Endothelial cell of umbilical vein (primary cell): ENCODE measurements at places on chromosomes 16 and 17.

- DNase-seq: peak; percentile 27
Observed at GRCh38 chr16:11781773-11782172, 15.3 kb downstream of the ZC3H7A start.

DNA sequence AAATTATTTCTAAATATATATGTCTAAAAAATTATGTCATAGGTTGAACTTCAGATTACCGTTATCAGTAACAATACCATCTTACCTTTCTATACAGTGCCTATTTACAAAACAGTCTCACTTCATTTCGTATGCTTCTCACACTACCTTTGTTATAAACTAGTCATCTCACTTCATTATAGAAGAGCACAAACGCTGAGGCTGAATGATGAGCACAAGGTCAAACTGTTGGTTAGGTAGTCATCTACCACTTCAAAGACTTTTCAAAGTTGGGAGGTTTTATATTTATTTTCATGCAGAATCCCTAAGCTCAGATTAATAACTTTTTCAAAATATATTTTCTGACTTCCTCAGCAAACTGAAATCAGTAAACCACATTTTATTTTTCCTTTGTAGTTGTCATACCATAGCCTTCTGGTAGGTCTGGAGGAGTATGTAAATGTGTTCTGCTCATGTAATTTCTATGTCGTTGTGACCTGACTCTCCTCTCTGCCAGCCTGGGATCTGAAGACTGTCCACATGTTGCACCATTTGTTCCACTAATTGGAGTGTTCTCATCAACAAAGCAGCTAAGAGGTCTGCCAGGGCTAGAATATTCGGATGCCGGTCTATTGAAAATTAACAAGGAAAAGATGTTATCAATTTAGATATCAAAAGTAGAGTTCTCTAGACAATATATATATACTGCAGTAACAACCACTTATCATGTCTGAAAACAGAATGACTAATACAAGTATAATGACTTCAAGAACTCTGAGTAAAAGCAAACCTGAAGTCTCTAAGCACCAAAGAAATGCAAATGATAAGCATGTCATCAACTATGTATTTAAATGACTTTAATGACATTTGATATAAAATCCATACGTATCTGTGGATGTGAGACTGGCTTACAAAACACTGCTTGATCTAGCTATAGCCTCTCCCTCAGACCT, 73.9 kb downstream of the CEP95 start:
- no peak for DNase-seq

GRCh38 chr16:89200124-89200849, at the start of gene SLC22A31:
TSS of gene SLC22A31 (minus strand) at chr16:89200537. CDS start at chr16:89200501, 36 bp downstream.
- no peak for DNase-seq

- DNase-seq: no peak
Observed at GRCh38 chr16:48172682-48173081, 16.9 kb upstream of the ABCC12 start.

GRCh38 chr16:23330583-23331249, 28.6 kb downstream of the SCNN1B start:
- DNase-seq: no peak

GRCh38 chr17:1203111-1203966, 23.6 kb upstream of the ABR start:
- DNase-seq: peak; percentile 56

DNA sequence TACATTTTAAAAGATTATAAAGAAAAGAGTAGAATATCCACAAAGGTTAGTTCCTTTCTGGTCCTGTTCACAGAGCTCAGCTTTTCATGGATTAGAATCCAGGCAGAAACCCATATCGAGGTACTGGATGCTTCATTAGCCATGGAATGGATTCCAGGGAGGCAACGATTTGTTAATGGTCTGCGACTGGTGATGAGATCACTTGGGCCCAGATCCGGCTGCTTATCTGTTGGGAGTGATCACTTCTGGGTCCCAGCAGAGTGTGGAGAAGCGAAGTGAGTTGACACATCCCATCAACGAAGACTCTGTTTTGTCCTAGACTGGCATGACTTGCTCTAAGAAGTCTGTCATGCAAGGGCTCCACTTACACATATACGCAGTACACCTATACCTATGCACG, 165.8 kb downstream of the MAF start:
- no peak for DNase-seq

DNA sequence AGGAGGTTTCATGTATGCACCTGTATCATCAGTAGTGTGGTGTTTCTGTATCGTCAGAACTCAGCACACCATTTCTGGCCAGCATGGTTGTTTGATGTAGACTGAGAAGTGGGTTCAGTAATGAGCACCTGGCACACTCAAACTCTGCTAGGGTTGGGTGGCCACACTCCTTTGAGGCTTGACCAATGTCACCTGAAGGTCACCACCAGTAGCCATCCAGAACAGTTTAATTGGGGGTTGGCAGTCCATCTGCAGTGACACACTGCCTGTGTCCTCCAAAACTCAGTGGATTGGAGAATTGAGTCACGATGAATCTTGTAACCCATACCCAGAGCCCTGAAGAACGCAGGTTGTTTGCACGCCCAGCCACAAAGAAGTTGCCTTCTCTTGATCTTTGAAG, 86.8 kb upstream of the HSBP1 start:
- no peak for DNase-seq

DNA sequence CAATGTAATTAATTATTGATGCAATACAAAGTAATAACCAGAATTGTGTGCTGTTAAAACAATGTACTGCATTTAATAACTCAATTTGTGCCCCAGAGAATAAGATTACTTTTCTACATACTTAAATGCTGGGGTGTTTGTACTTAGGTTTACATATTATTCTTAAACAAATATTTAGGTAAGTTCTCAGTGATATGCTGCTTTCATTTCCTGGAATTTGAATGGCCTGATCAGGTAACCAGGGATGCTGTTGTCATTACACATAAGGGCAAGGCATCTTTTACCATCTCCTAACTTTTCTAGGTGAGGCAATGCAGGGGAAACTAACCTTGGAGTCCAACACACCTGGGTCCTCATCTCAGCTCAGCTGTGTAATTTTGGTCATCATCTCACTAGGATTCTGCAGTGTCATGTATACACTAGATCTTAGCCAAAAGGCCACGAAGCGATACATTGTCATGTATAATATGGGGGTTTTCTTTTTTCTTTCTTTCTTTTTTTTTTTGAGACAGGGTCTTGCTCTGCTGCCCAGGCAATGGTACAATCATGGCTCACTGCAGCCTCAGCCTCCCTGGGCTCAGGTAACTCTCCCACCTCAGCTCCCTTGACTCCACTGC, 45.2 kb downstream of the MYO1D start:
- no peak for DNase-seq

DNA sequence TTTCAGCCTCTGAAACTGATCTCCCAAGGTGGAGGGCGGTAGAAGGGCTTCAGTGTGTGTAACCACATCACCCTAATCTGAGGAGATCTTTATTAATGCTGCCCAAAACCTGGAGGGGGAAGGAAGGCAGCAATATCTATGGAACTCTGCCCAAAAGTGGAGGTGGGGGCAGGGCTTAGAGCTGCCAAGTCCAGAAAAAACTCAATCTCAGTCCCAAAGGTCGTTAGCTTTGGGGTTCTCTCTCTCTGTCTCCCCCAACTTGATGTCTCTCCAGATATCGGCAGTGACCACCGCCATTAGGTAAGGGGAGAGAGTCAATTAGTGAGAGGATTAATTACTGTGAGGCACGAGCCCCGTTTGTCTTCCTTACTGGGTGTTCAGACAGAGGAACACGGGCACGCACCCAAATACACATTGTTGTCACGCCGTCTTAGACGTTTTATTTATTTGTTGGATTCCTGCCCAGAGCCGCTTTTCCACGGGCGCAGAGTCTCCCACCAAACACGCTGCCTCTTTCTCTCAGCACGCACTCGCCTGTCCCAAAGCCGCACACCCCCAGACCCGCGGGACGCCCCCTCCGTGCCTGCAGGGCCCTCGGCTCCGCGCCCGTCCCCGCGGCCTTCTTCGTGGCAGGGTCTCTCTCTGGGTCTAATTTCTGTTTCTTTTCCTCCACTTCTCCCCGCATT, 5.4 kb upstream of the LHX1 start:
- no peak for DNase-seq

- no peak for DNase-seq
Observed at GRCh38 chr17:61402073-61402541, 2.5 kb downstream of the TBX2 start.

GRCh38 chr16:19011169-19011731, 27.5 kb downstream of the TMC7 start:
- no peak for DNase-seq

GRCh38 chr17:32289471-32290070, 23.9 kb downstream of the RHBDL3 start:
- no peak for DNase-seq

DNA sequence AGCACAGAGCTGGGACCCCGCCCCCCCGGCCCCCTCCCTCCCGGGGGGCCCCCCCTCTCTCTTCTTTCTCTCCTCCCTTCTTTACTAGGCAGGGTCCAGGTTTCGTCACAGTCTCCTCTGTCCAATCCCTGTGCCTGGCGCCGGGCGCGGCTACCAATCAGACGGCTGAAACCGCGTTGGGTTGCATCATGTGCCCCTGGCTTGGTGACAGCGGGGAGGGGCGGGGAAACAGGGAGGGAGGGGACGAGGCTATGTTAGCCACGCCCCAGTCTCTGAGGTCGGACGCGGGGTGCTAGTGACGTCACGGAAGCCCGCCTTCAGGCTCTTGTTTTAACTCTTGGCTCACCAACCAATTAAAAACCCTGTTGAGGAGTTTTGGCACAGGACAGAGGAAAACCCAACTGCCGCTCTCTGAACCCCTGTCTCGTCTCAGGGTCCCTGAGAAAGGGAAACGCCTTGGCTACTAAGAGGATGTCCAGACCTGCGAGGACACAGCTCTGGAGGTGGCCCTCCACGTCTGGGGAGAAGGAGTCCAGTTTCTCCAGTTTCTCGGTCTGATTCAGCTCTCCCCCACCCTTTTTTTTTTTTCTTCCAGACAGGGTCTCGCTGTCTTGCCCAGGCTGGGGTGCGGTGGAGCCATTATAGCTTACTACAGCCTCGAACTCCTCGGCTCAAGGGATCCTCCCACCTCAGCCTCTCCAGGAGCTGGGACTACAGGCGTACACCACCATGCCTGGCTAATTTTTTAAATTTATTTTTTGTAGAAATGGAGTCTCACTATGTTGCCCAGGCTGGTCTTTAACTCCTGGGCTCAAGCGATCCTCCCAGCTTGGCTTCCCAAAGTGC, 441 bp upstream of the PLEKHH3 start:
- DNase-seq: peak; percentile 100

- no peak for DNase-seq
Observed at GRCh38 chr16:62058412-62058811, 22.2 kb upstream of the CDH8 start.

DNA sequence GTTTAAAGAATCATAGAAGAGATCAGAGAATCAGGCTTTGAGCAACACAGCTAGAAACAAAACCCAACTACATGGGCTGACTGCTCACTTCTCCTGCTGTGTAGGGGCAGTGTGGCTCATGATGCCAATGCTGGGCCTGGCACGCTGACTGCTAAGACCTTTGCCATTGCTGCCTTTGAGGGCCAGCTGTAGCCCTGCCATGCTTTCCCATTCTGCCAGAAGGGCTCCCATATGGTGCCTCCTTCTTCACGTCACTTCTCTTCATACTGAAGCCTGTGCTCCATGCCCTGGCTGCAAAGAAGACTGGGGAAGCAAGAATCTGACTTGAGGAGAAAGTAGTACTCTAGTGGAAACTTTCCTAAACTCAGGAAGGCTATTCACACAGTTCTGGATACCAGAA, 232.9 kb downstream of the UTP18 start:
- DNase-seq: no peak

GRCh38 chr16:57577691-57578224, 35.3 kb downstream of the ADGRG5 start:
- no peak for DNase-seq

DNA sequence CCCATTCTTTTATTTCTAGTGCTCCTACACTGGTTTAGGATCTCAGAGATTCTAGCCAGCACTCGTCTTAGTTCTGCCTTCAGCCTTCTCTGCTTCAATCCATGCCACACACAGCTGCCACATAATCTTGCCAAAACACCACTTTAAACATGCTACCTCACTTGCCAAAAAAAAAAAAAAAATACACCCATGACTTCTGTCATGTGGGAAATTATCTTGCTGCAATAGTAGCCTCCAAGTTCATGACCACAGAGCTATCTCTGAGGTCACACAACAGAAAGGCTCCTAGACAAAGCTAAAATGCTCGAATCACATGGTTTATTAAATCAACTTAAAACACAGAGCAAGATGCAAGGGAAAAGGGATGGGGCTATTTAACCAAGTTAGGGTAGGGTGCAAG, 18.1 kb downstream of the FZD2 start:
- no peak for DNase-seq

- DNase-seq: no peak
Observed at GRCh38 chr16:85728879-85729278, 22.0 kb downstream of the C16orf74 start.

DNA sequence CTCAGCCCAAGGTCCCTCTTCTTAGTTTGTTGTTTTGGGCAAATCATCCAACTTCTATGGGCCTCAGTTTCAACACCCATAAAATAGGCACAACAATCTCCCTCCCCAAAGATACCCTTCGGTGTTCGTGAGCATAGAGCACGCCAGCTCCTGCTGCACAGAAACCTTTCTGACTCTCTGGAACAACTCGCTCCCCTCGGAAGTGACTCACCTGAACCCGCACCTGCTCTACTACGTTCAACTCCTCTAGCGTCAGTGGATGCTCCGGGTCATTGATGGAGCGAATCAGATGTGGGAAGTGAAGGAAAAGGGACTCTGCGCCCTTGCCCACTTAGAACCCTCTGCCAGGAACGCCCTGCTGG, 445 bp downstream of the CIAO2B start:
- DNase-seq: no peak

- DNase-seq: no peak
Observed at GRCh38 chr16:1584926-1585484, 26.9 kb downstream of the IFT140 start.

DNA sequence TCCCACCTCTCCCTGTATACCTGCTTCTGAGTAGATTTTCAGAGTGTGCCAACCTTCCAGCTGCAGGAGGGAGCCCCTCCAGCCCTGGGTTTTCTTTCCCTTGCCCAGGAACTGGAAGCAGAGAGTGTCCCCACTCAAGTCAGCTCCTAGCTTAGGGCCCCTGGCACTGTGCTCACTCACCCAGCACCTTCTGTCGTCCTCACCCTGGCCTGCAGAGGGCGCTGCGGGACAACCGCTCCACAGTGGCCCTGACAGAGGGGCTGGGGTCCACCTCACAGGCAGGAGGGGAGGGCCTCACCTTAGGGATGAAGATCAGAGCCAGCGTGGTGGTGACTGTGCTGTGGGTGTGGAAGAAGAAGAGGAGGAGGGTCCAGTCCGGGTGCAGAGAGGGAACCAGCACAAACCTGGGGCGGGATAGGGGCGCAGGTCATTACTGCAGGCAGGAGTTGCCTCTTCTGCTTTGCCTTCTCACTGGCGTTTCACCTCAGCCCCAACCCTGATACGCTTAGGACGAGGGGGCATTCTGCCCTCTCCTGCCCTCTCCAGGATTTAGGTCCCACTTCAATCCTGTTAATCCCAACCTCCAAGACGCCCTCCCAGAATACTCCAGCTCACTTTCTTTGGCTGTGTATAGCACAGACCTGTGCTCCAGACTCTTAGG, 10.0 kb downstream of the GPR179 start:
- DNase-seq: peak; percentile 33

GRCh38 chr17:28612531-28612930, 1.5 kb downstream of the RSKR start:
- DNase-seq: no peak
